Mammary epithelial cell (primary cell): ENCODE measurements at places on chromosomes 5 and 9.

GRCh38 chr5:161790926-161791325 is 57.0 kb upstream of the GABRA1 start:
- DNase-seq, result no peak

GRCh38 chr5:131322926-131323325 is 59.1 kb downstream of the CDC42SE2 start:
- DNase-seq, result peak; percentile 77

DNA sequence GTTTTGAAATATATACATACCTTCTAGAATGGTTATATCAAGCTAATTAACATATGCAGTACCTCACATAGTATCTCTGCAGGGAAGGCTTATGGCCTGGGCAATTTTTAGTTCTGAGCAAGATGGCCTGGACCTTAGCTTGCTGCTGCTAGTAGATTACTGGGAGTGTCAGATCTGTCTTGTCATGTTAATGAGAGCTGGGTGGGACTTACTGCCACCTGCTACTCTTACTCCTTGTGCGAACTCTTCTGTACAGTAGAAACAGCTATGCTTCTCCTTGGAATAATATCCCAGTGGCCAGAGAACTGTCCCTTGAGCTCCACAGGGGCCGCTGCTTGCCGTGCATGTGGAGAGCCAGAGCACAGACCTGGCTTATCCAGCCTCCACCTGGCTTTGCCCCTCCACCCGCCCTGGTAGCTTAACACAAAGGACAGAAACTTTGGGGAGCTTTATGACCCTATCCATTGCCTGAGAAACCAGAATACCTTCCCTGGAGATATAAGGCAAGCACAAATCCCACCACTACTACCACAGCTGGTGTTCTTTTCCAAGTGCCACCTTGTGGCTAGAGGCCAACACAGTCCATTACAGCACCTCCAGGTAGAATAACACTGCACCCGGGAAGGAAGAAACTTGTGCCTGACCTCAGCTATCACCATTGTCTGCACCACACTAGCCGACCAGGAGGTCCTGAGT is 74.4 kb upstream of the RUSC2 start:
- DNase-seq, result no peak

DNA sequence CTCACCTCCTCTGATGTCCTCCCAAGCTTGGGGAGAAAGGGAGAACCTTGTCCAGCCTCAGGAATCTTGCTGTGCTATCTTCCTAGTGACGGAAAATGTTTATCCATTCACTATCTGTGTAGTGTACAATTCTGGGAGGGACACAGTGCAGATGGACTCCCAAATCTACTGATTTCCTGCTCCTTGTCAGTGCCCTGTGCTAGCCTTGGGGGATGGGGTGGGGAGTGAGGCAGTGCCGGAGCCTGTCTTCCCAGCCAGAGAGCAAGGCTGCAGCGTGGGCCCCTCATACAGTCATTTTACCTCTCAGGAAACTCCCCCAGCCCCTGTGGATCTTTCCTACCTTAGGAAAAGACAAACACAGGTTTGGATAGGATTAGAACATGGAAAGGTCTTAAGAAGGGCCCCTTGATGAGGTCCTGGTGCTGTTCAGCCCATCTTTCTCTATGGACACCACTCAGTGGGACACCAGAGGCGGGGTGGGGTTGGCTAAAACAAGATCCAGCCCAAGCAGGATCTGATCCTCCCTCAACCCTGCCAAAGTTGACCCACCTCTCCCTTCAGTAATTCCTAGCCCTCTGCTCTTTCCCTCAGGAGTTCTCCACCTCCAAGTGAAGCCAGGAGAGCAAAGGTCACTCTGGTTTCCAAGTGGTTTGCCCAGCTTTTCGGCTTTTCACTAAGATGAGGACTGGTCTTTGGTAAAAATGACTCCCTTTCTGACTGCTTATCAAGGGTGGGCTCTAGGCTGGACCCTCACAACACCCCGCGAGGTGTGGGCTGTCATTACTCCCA is 3.4 kb downstream of the DOLK start:
- DNase-seq, result no peak
